Central memory CD4-positive, alpha-beta T cell (primary cell): ENCODE measurements at places on chromosomes 3 and 15.

GRCh38 chr15:40477642-40478327, 7.0 kb downstream of the CHST14 start:
- DNase-seq = no peak

GRCh38 chr15:58463815-58464650, 32.2 kb downstream of the LIPC start:
- DNase-seq = no peak

GRCh38 chr3:139127101-139127500, 82.4 kb upstream of the PRR23C start:
- DNase-seq = no peak

DNA sequence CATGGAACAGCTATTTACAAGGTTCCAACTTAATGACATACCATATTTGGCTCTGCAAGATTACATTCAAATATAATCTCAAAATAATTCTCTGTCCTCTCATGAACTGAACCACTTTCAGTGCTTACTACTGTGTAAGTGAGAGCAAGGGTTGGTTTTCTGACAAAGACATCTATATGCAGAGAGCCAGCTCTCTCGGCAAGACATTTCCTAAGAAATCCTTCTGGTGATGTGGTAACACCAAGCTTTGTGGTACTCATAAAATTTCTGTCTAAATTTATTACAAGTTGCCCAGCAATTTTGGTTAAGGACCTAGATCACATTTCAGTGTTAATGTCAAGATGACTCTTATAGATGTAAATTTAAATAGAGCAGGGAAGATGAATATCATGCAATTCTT, 184.9 kb downstream of the GAP43 start:
- no peak for DNase-seq

DNA sequence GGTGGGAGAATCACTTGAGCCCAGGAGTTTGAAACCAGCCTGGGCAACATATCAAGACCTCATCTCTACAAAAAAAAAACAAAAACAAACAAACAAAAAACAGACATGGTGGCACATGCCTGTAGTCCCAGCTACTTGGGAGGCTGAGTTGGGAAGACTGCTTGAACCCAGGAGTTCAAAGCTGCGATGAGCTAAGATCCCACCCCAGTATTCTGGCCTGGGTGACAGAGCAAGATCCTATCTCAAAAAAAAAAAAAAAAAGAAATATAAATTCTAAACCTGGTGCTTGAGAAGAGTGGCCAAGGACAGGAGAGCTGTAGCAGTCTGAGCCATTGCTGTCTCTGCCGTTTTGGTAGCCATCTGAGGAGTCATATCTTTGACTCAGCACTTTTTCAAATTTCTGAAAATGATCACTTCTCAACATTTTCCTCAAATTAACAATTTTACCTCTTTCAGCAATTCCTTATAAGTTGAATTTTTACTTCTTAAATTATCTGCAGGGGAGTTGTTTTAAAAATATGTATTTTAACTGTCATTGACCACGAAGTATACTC, 3.6 kb upstream of the DENND4A start:
- no peak for DNase-seq

- DNase-seq = no peak
Measured at GRCh38 chr3:60844256-60844655, 407.0 kb downstream of the FHIT start.

DNA sequence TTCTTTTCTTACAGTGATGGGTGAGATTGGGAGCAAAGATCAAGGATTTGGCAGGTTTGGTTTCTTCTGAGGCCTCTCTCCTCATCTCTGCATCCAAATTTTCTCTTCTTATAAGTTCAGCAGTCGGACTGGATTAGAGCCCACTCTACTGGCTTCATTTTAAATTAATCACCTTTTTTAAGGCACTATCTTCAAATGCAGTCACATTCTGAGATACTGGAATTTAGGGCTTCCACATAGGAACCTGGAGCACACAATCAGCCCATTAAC, 56.5 kb upstream of the PLSCR4 start:
- DNase-seq = no peak
